ENCODE measurements at places on chromosomes 2 and 18.
A peak's percentile ranks its signal among the peaks of the same experiment; 100 is the strongest.

- no peak for DNase-seq
Observed at GRCh38 chr2:47403609-47404193, 745 bp downstream of the MSH2 start.

- DNase-seq: no peak
Observed at GRCh38 chr2:204249437-204249836, 295.8 kb upstream of the PARD3B start.

DNA sequence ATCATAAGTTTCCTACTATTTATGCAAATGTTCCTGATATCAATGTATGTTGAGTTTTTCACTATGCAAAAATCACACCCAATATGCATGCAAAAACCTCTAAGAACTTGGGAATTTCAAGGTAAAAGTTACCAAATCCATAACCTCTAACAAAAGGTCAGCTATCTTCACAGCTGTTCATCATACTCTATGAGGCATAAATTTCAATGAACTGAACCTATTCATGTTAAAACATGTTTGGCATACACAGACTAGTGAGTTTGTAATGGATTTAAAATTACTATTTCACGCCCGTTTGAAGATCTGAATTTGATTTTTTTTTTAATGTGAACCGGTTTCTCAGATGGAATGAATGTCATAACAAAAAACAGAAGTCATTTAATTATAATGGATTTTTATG is 100.2 kb downstream of the ATAD2B start:
- no peak for DNase-seq

- DNase-seq: no peak
Observed at GRCh38 chr2:219106251-219106650, 45.5 kb upstream of the IHH start.

- DNase-seq: peak; percentile 92
Observed at GRCh38 chr2:70087702-70088597, 673 bp downstream of the PCBP1 start.

GRCh38 chr2:116340690-116341089 is 1473.8 kb upstream of the DDX18 start:
- no peak for DNase-seq

DNA sequence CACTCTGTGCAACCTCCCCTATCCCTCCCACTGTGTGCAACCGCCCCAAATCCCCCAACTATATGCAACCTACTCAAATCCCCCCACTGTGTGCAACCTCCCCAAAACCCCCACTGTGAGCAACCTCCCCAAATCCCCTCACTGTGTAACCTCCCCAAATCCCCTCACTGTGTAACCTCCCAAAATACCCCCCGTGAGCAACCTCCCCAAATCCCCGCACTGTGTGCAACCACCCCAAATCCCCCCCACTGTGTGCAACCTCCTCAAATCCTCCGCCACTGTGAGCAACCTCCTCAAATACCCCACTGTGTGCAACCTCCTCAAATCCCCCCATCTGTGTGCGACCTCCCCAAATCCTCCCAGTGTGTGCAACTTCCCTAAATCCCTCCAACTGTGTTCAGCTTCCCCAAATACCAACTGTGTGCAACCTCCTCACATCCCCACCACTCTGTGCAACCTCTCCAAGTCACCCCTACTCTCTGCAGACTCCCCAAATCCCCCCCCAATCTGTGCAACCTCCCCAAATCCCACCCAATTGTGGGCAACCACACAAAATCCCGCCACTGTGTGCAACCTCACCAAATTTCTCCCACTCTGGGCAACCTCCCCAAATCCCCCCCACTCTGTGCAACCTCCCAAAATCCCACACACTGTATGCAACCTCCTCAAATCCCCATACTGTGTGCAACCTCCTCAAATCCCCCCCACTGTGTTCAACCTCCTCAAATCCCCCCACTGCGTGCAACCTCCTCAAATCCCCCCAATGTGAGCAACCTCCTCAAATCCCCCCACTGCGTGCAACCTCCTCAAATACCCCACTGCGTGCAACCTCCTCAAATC is 114.1 kb downstream of the TPO start:
- no peak for DNase-seq

Measured in activated CD8-positive, alpha-beta memory T cell treated with anti-CD3 and anti-CD28 coated beads for 24 hours (primary cell).